Fibroblast of the aortic adventitia (primary cell): ENCODE measurements at places on chromosomes 1 and 21. TPM values are rescaled to one million over a fixed set of nuclear protein-coding genes. Genes with fewer than 3 reads are reported as not detected.

- peak; percentile 49 for DNase-seq
Observed at GRCh38 chr1:180360333-180361075, 130.4 kb downstream of the LHX4 start.

Gene SYCP1
- not detected in 2 replicates for total RNA-seq

DNA sequence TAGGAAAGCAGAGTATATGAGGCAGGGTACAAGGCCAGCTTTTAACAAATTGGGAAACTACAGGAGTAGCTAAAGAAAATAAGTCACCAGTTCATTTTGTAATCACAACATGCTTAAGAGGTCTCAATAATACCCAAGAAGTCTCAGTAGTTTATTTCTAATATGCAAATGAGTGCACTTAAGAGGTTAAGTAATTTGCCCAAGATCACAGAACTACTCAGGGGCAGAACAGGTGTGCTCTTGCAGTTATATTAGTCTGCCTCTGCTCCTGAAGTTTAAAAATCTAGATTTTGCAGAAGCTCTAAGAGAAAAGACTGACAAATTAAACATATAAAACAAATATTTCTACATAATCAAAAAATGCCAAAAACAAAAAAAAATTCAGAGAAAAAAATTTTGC is 6.9 kb downstream of the EPS15 start:
- no peak for DNase-seq

DNA sequence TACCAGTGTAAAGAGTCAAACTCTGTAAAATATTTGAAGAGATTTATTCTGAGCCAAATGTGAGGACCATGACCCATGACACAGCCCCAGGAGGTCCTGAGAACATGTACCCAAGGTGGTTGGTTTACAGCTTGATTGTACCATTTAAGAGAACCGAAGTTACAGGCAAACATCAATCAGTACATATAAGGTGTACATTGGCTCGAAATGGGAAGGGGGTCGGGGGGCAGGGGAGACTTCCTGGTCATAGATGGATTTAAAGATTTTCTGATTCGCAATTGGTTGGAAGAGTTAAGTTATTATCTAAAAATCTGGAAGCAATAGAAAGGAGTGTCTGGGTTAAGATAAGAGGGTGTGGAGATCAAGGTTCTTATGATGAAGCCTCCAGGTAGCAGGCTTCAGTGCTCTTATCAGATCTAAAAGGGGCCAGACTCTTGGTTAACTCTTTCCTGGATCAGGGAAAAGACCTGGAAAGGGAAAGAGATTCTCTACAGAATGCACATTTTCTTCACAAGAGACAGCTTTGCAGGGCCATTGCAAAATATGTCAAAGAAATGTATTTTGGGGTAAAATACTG is 47.5 kb upstream of the NTPCR start:
- DNase-seq, result no peak

GRCh38 chr1:222006715-222007114 is 264.8 kb upstream of the DUSP10 start:
- DNase-seq, result no peak

DNA sequence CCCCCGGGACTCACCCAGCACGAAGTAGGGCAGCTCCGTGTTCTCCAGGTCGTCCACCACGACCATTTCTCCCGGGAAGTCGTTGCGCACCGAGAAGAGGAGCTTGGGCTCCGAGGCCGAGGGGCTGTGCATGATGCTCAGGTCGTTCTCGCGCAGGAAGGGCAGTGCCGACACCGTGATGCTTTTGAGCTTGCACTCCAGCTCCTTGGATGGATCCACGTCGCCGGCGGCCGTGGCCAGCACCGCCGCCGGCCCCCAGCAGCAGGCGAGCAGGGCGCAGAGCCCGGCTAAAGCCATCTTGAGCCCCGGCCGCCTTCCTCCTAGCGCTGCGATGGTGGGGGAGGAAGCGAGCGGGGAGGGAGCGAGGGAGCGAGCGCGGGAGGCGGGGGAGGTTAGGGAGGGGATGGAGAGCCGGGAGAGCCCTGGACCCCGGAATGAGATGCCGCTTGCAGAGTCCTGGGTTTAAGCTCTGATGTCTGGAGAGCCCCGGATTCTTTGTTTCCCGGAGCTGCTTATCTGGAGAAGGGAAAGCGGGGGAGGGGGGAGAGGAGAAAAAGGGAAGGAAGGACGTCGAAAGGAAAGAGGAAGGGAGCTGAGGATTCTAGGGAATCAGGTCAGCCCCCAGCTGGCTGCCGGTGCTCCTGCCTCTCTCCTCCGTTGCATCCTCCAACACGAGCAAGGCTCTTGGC is at the start of gene ASTN1:
Gene ASTN1, minus strand, starts transcription at position 333 of the 689 bp plus-strand sequence. Its CDS starts 36 bp downstream, at position 297.
- no peak for DNase-seq

DNA sequence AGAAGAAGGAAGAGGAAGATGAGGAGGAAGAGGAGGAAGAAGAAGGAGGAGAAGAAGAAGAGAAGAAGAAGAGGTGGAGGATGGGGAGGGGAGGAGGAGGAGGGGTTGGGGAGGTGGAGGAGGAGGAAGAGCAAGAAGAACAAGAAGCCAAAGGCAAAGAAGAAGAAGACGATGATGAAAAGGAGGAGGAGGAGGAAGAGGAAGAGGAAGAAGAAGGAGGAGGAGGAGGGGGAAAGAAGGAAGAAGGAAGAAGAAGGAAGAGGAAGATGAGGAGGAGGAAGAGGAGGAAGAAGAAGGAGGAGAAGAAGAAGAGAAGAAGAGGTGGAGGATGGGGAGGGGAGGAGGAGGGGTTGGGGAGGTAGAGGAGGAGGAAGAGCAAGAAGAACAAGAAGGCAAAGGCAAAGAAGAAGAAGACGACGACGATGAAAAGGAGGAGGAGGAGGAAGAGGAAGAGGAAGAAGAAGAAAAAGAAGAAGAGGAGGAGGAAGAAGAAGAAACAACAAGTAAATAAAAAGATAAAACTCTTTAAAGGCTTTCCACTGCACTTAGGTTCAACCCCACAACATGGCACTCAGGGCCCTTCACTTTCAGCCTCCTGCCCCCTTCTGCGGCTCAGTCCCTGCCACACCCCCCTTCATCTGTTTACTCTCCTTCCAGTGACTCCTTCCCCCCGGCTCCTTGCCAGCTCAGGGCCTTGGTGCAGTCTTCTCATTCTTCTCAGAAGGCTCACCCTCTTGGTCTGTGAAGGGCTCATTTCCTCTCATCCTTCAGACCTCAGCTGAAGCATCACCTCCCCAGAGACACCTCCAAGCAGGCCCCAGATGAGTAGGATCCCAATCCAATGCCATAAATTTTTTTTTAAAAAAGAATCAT is 114.0 kb downstream of the KCNN3 start:
- DNase-seq, result peak; percentile 29

Gene NT5C1A
- total RNA-seq, result not detected in 2 replicates

Gene HNRNPU
- 348 and 773 TPM in 2 replicates for total RNA-seq

DNA sequence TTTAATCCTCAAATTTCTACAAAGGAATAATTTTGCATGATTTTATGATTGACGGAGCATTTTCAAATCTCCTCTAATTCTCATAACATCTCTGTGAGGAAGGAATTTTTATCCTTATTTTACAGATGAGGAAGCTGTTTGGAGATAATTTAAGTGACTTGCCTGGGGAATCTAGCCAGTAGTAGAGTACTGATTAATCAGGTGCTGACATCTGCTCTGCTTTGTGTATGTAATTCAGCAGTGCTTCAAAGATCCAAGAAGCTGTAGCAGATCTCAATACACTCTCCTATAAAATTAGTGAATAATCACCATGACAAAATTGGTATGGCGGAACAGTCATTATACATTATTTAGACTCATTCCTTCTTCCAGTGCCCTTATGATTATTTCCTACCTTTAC is 46.0 kb downstream of the DPH5 start:
- no peak for DNase-seq

DNA sequence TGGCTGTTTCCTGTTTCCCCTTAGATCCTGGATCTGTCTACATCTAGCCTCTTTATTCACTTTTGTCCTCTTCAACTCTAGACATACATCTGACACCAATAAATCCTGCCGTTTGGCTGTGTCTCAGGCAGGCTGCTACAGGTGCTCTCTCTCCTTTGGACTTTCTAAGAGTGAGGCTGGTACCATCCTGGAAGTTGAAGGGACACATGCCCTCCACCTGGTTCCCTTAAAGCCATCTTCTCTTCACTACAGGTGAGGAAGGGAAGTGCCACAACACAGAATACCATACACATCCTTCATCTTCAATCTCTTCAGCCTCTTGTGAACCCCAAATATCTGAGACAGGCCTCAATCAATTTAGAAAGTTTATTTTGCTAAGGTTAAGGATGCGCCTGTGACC is 137.9 kb downstream of the BACH1 start:
- no peak for DNase-seq

DNA sequence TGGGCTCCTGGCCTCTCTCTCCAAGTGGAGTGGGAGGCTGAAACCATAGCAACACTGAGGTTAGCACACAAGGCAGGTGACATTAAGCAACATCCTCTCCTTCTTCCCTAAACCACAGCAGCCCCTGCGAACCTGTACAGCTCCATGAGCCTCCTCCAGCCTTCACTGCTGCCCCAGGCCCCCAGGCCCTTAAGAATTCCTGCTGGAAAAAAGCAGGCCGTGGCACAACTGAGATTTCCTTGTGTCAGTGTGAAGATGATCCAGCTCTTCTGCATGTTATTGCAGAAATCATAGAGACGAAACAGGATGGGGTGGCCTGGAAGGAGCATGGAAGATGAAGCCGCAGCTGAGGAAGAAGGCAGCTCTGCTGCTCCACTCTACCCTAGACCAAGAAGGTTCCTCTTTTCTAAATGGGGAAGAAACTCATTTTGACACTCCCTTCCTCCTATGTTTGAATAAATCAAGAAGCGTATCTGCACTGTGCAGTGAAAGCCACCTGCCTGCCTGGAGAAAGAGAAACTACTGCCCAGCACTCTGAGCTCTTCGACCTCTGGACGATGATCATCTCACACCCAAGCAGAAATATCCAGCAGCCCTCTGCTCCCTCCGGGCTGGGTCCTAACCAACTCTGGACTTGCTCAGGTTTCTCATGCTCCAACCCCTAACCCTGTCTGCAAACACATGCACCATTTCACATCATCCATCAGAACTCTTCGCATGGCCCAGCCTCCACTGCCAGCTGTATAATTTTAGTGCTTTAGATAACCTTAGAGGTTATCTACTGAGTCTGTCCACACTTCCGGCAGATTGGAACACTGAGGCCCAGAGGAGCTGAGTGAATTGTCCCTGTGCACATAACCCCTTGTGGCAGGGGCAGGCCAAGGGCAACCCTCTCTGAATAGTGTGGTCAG is 20.7 kb downstream of the SH3BP5L start:
- DNase-seq, result no peak

- no peak for DNase-seq
Observed at GRCh38 chr1:145845144-145845513, 301 bp upstream of the NUDT17 start.

GRCh38 chr1:33606272-33606671 is 133.8 kb downstream of the ZSCAN20 start:
- DNase-seq, result peak; percentile 74
